ENCODE measurements at places on chromosomes 3 and 15. TPM values are rescaled to one million over a fixed set of nuclear protein-coding genes. Genes with fewer than 3 reads are reported as not detected.

Gene ADAMTS7
- 4.6 TPM for total RNA-seq

- H3K36me3 ChIP-seq, result no peaks in the 10 kb centered on the region
- H3K27ac ChIP-seq, result peak overlapping the region; percentile 82
- H3K4me1 ChIP-seq, result peaks cover 72% of the 10 kb centered on the region
- H3K4me3 ChIP-seq, result no peak overlapping the region
- H3K27me3 ChIP-seq, result no peaks in the 10 kb centered on the region
These were observed 42.9 kb downstream of the SMAD3 start for GRCh38 chr15:67108122-67108961.

GRCh38 chr3:1017870-1018269 lies 75.0 kb upstream of the CNTN6 start:
- H3K4me3 ChIP-seq, result no peak overlapping the region
- no peaks in the 10 kb centered on the region for H3K4me1 ChIP-seq
- no peak overlapping the region for H3K27ac ChIP-seq

- no peak for DNase-seq
- H3K4me1 ChIP-seq, result peaks cover 17% of the 10 kb centered on the region
- H3K4me3 ChIP-seq, result no peak overlapping the region
- H3K27me3 ChIP-seq, result no peaks in the 10 kb centered on the region
- H3K27ac ChIP-seq, result no peak overlapping the region
- H3K36me3 ChIP-seq, result no peaks in the 10 kb centered on the region
These were observed 251.6 kb downstream of the RBMS3 start for GRCh38 chr3:29532473-29532872.

DNA sequence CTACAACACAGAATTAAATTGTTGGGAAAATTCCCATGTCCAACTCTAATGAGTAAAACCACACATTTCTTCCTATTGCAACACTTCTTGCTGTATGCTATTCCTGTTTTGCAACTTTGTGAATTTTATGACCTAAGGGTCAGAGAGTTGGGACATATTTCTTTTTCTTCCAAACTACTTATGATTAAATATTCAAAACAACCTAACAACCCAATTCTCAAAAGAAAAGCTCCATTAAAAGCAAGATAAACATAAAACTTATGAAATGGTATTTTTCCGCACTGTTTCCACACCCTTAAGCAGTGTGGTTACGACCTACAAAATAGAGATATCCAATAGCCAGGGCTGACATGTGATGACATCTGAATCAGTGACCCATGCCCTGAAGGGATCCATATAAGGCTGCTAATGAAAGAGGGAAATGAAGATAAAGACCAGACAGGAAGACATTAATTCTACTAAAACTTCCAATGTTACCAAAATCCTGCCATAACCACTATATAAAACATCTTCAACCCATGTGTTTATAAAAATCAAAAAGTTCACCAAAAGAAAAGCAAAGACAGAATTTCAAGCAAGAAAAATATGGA lies 45.6 kb downstream of the DMXL2 start:
- H3K27me3 ChIP-seq, result no peaks in the 10 kb centered on the region
- H3K27ac ChIP-seq, result peak overlapping the region; percentile 12
- no peak for DNase-seq
- H3K4me3 ChIP-seq, result no peak overlapping the region
- H3K4me1 ChIP-seq, result peaks cover 8% of the 10 kb centered on the region

Measured in esophagus muscularis mucosa (tissue), 4 donors.